ENCODE measurements at places on chromosomes 1 and 21. TPM values are rescaled to one million over a fixed set of nuclear protein-coding genes. Genes with fewer than 3 reads are reported as not detected.

QSOX1 gene
- total RNA-seq, result 634 TPM

SELP gene
- not detected for total RNA-seq

TRIM58 gene
- total RNA-seq, result not detected

OPTC gene
- total RNA-seq, result not detected

ASCL5 gene
- not detected for total RNA-seq

SRSF4 gene
- 34.7 TPM for total RNA-seq

OR14K1 gene
- not detected for total RNA-seq

TNFSF4 gene
- 1.3 TPM for total RNA-seq

SLC35F3 gene
- 0.16 TPM for total RNA-seq

MXRA8 gene
- 326 TPM for total RNA-seq

SPRR2E gene
- total RNA-seq, result not detected

CYB561D1 gene
- total RNA-seq, result 3.6 TPM

KIF21B gene
- 0.09 TPM for total RNA-seq

ERO1B gene
- total RNA-seq, result 0.63 TPM

Data from bronchial smooth muscle cell (primary cell).